ENCODE measurements at places on chromosomes 2 and 18.

GRCh38 chr2:157920736-157921135 is 44.6 kb upstream of the ACVR1 start:
- no peak for DNase-seq

GRCh38 chr2:162333968-162334367 is 10.0 kb upstream of the GCA start:
- no peak for DNase-seq

- no peak for DNase-seq
These were observed 2.4 kb upstream of the HOXD8 start for GRCh38 chr2:176126929-176127773.

DNA sequence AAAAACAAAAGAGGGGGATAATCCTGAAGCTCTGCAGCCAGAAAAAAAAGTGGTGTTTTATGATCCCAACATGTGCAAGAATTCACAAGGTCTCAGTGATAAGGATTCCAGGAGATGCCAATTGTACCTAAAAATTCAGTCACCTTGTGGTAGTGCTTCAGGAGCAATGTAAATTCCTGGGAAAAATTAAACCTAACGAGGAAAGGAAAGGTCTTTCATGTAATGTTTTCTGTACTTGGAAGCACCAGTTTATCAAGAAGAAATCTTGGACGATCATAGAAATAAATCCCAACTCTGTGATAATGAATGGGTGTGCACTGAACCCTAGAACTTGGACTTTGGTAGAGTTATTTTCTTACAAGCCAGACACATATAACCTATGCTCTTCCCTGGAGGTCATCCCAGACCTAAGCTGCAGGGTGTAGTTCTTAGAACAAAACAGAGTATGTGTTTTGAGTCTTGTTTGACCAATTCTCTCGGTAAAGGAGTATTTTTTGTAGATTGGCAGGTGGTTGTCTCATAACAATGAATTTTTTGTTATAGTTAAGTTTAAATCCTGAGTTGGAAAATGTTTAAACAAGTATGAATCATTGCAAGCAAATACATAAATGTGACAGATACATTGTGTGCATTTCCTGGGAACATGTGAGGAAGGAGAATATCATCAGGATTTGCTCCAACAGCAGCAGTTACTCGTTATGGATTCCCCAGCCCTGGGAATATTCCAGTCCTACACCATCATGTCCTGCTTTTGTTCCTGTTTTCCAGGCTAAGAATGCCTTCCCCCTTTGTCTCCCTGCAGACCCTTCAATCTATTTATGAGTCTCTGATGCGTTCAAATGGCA is 224.6 kb downstream of the NAPG start:
- no peak for DNase-seq

- no peak for DNase-seq
These were observed 178.8 kb downstream of the ACKR3 start for GRCh38 chr2:236748385-236748784.

GRCh38 chr2:216949700-216950413 is 90.0 kb upstream of the TNP1 start:
- DNase-seq, result no peak
